ENCODE measurements at places on chromosomes 5 and 9.

- no peak for DNase-seq
Measured at GRCh38 chr5:135433681-135434426, 13.3 kb downstream of the DCANP1 start.

DNA sequence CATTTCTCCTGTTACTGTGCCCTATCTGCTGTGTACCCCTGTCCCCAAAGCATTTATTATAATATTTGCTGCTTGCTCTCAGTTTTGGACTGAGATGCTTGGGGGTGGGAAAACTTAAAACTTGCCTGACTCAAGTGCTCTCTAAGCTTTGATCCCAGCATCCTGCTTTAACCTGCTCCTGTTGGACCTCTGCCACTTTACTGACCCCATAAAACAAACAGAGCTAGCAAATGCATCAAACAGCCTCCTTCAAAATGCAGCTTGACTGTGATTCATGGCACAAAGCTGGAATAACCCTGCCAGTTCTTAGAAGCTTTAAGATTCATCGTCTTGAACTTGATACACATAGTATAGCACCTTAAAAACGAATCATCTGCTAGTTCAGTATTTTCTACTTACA lies 212.5 kb downstream of the DEPDC1B start:
- no peak for DNase-seq

DNA sequence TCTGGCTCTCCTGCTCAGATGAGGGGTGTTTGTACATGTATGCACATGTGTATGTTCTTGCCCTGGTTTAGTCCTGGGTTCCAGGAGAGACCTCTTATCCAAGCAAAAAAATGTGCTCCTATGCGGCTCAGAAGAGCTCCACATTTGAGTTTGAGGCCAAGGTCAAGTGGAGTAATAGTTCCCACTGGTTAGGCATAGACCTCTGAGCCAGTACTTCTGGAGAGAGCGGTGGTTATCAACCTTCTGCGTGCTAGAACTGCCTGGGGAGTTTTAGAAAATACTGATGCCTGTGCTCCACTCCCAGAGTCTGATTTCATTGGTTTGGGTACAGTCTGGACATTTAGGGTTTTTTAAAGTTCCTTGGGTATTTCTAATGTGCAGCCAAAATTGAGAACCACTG lies 51.5 kb downstream of the LIX1 start:
- DNase-seq, result no peak

DNA sequence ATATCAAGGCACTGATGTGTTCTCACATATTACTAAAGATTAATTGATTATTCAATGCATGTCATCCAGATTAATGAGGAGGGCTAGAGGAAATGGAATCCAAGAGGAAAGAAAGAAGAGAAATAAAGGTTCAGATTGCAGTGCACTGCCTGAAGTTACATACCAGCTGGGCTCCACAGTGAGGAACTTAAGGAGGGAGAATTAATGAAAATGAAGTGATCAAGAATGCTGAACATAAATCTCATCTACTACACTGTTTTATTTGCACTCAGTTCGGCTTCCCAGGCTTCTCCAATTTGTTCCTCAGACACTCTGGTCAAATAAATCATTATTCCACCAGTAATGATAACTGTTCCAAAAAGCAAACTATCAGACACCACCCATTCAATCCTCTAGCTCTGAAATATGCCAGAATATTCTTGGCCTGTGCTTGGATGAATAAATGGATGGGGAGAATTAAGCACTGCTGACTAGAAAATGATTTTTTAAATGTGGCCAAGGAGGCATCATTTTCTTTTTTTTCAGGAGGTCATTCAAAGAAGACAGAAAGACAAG lies 88.6 kb upstream of the FBN2 start:
- no peak for DNase-seq

DNA sequence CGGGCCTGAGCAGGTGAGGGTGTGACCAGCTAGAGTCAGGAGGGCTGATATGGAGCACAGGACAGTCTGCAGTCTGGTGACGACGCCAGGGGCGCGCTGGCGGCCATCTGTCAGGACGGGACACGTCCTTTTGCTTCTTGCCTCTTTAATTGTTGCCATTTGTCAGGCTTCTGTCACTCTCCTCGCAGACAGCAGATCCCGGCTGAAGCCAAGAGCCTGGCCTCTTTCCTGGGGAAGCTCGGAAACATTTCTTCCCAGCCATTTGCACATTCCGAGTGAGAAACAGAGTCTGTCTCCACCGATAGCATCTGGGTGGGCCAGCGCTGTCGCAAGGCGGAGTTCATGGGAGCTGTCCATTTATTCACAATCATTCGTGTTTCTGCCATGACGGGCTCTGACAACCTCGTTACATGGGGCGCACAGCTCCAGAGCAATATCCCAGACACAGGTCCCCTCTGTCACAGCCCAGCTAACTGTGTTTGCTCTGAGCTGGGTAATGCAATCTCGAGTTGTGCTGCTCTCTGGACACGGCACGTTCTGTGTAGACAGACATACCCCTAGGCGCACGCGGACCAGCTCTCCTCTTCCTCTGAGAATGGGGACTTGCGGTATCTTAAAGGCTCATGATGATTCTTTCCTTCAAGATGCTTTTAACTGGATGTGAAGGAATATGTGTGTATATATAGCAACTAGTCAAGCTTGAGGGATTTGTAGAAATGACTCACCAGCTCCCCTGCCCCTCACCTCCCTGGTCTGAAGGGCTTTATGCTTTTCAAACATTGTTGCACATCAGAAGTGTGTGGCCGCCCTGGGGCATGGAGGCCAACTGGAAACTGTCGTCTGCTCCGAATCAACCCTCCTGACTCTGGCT lies 105.3 kb upstream of the FCN2 start:
- no peak for DNase-seq

DNA sequence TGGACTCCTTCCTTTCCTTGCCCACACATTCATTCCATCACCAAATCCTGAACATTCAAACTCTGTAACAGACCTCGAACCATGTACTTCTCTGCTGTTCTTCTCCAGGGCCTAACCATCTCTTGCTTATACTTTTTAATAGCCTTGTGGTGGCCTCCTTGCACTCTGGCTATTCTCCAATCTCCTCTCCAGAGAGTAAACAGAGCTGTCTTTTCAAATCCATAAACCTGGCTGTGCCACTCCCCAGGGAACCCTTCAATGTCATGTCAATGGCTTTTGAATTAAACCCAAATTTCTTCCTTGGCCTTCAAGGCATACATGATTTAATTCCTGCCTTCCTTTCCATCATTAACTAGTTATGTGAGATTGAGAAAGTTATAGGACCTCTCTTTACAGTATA lies 277.6 kb upstream of the EFNA5 start:
- DNase-seq, result no peak

- DNase-seq, result no peak
Measured at GRCh38 chr5:35483780-35484179, 133.9 kb upstream of the SPEF2 start.

DNA sequence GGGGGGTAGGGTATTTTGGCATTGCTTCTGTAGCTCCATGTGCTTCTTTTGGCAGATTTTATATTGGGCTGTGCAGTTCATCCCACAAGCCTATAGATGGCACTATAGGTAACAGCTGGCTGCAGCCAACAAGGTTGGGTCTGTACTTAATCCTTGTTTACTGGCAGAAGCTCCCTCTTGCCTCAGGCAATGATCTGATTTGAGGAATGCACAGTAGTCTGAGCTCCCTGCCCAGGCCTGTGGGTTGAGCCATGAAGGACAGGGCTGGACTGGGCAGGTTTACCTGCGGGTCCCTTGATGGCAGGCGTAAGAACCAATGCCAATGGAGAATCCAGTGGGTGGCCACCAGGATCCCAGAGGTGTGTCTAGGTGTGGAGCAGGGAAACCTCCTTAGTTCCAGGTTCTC lies 11.7 kb upstream of the OR1J2 start:
- peak; percentile 12 for DNase-seq

DNA sequence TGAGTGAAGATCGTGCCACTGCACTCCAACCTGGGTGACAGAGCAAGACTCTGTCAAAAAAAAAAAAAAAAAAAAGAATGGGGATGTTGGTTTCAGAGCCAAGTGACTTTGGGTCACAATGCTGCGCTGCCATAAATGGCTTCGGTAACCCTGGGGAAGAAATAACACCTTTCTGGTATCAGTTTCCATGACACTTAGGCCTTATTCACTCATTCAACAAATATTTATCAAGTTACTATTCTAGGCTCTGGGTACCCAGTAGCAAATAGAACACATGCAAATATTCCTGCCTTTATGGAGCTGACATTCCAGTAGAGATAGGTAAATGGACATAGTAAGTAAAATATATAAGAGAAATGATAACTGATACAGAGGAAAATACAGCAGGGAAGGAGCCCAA lies 454.2 kb downstream of the PDE4D start:
- no peak for DNase-seq

- DNase-seq, result no peak
Measured at GRCh38 chr5:72687288-72687687, 129.2 kb upstream of the TNPO1 start.

DNA sequence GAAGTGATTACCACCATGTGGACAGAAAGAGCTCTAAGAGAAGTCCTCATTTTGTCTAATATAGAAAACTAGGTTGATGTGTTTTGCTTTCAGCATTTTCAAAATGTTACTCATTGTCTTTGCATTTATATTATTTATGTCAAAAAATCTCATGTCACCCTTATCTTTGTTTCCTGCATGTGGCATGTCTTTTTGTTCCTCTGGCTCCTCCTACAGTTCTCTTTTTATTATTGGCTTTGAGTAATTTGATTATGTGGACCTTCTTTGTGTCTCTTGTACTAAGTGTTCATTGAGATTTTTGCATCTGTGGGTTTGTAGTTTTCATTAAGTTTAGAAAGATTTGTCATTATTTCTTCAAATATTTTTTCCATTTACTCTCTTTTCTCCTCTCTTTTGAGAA lies 58.8 kb downstream of the GNG10 start:
- no peak for DNase-seq

GRCh38 chr9:137229903-137230704 lies 597 bp upstream of the SLC34A3 start:
- no peak for DNase-seq

GRCh38 chr9:129587487-129588262 lies 33.2 kb downstream of the C9orf50 start:
- DNase-seq, result no peak

DNA sequence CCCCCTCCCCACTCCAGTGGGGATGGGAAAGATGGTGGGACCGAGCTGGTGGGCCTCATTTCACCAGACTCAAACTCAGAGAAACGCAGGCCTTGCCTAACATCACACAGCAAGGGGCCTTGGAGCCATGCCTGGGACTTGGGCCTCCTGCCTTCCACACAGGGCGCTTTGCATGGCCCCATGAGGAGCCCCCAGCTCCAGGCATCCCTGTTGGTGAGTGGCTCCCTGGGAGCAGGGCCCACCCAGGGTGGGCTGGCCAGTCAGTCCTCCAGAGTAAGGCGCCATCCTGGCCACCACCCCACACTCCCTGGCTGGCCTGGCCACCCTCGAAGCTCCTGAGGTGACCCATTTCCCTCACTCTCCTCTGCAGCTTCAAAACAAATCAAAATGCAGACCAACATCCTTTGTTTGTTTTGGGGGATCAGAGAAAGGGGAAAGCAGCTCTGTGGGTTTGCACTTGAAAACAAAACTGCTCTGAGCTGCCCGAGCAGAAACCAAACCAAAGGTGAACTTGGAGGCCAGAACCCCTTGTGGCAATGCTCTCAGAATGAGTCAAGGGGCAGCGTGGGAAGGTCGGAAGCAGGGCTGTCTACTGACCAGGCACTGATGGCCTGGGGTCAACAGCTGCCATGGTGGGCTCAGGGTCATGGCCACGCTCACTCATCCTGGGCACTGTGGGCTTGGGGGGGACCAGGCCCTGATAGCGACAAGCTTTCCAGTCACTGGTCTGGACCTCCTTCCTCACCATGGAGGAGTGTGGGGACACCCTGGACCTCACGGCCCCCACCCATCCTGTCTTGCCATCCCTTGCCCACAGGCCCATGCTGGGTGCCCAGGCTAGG lies 37.0 kb upstream of the VDAC1 start:
- DNase-seq, result no peak

- no peak for DNase-seq
Measured at GRCh38 chr9:132183715-132184114, 21.9 kb downstream of the NTNG2 start.

- DNase-seq, result no peak
Measured at GRCh38 chr9:68509689-68510088, 31.0 kb downstream of the TMEM252 start.
